SJCRH30 (cell line): ENCODE measurements at places on chromosomes 3 and 15. TPM values are rescaled to one million over a fixed set of nuclear protein-coding genes. Genes with fewer than 3 reads are reported as not detected.
A peak's percentile ranks its signal among the peaks of the same experiment; 100 is the strongest.

DNA sequence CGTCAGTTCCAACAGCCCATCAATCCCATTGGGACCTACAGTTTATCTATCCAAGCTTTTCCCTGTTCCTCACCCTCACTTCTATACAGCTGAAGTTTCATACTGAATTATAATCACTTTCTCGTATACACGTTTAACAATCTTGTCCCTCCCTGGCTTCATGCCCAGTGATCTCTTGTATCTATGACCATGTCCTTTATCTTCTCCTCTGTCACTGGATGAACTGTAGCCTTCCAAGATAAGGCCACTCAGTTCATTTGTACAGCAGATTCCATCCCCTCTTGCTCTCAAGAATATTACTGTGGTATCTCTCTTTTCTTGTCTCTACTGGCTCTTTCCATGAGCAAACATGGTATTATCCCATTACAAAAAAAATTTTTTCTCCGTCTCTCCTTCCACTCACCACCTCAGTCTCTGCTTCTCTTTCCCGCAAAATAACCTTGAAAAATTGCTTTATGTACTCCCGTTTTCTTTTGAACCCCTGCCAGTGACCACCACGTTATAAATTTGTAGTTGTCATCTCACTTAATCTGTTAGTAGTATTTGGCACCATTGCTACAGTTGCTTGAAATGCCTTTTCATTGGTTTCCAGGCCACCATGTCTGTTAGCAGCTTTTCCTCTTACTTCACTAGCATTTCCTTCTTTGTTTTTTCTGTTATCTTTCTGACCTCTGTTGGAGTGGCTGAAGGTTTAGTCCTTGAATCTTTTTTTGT is 9.4 kb downstream of the CTNNB1 start:
- H3K4me3 ChIP-seq, result no peak overlapping the region
- no peaks in the 10 kb centered on the region for H3K27me3 ChIP-seq
- DNase-seq, result no peak

- no peaks in the 10 kb centered on the region for H3K36me3 ChIP-seq
- H3K27me3 ChIP-seq, result peaks cover 20% of the 10 kb centered on the region
- H3K4me3 ChIP-seq, result peak overlapping the region; percentile 19
- H3K27ac ChIP-seq, result no peak overlapping the region
- DNase-seq, result no peak
Measured at GRCh38 chr15:73751899-73752805, 999 bp downstream of the INSYN1 start.

- no peaks in the 10 kb centered on the region for H3K36me3 ChIP-seq
- H3K4me3 ChIP-seq, result no peak overlapping the region
- no peaks in the 10 kb centered on the region for H3K27me3 ChIP-seq
- no peak overlapping the region for H3K27ac ChIP-seq
Measured at GRCh38 chr15:91456251-91456718, 356.2 kb downstream of the SV2B start.

GRCh38 chr3:139677388-139678155 is at the start of gene NMNAT3:
Gene NMNAT3, minus strand, starts transcription at chr3:139677972. Its CDS starts 50,248 bp downstream, at chr3:139627724.
- H3K36me3 ChIP-seq, result no peaks in the 10 kb centered on the region
- H3K4me1 ChIP-seq, result no peaks in the 10 kb centered on the region

- H3K27me3 ChIP-seq, result no peaks in the 10 kb centered on the region
- no peak overlapping the region for H3K27ac ChIP-seq
- peaks cover 4% of the 10 kb centered on the region; the same call in 1 of the 2 replicates for H3K4me1 ChIP-seq
- no peak for DNase-seq
- no peak overlapping the region for H3K4me3 ChIP-seq
- H3K36me3 ChIP-seq, result no peaks in the 10 kb centered on the region
Measured at GRCh38 chr3:35521196-35521595, 118.1 kb upstream of the ARPP21 start.

DNA sequence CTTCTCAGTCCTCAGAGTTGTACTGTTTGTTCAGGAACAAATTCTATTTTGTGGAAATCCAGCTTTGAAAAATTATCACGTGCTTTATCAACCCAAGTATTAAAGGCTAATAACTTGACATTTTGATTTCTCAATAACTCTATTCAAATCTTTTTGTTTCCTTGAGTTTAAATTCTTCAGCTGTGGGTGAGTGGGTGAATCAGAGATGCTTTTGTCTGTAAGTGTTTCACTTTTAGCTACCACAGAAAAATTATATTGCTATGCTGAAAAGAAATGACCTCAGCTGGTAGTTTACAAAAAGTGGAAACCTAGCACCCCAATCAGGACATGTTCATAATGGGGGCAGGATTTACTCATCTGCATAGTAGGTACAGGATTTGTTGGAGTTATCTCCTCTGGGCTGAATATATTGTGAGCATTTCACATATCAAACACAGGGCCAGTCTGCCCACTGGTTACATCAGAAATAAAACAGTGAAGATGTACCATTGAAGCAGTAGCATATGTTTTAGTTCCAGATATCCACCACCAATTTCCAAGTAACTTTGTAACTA is 30.5 kb downstream of the MINDY4B start:
- H3K36me3 ChIP-seq, result no peaks in the 10 kb centered on the region
- no peak overlapping the region for H3K27ac ChIP-seq
- no peaks in the 10 kb centered on the region for H3K4me1 ChIP-seq
- H3K27me3 ChIP-seq, result no peaks in the 10 kb centered on the region; the same call in 1 of the 2 replicates
- no peak for DNase-seq

- no peak overlapping the region for H3K27ac ChIP-seq
- H3K27me3 ChIP-seq, result no peaks in the 10 kb centered on the region
- no peaks in the 10 kb centered on the region for H3K4me1 ChIP-seq
- H3K36me3 ChIP-seq, result no peaks in the 10 kb centered on the region
- no peak overlapping the region for H3K4me3 ChIP-seq
- DNase-seq, result no peak
Measured at GRCh38 chr3:176787506-176787905, 409.8 kb downstream of the TBL1XR1 start.

DNA sequence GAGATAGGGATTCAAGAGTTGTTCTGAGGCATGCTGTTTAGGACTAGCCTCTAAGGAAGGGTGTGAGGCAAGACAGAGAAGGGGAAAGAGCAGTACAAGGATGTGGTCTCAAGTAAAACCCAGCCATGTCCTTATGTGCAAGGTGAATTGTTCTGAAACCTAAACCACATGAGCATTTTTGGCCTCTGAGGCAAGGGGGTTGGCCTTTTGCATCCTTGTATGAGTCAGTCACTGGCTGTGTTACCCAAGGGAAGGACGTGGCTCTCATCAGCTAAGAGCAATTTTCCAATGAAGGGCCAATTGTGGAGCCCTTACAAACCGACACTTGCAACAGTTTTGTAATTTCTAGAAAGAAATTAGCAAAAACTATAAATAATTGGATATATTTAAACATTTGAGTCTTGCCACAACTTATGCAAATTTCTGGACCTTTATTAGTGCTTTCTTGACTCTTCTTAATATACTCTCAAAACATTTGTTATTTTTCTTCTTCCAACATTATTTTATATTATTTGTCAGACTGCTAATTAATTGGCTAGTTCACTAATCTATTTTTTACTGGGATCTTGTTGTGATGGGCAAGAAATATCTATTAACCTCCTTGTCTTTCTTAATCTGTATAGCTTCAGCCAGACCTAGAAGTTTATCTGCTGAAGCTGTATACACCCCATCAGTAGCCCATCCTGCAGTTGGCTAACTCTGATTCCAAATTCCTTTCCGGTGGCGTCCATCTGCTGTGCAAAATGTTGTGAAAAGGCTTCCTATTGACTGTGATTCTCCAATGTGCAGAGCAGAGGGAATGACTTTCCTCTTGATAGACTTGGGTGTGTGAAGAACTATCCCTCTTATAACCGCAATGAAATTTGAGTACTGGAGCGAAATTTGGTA is 97.7 kb upstream of the P2RY1 start:
- H3K27ac ChIP-seq, result no peak overlapping the region
- no peaks in the 10 kb centered on the region for H3K36me3 ChIP-seq
- peak; percentile 34 for DNase-seq
- no peak overlapping the region for H3K4me3 ChIP-seq
- no peaks in the 10 kb centered on the region for H3K27me3 ChIP-seq
- peaks cover 16% of the 10 kb centered on the region for H3K4me1 ChIP-seq

GRCh38 chr3:146970236-146970635 is 365.1 kb upstream of the PLSCR5 start:
- DNase-seq, result no peak
- no peaks in the 10 kb centered on the region for H3K36me3 ChIP-seq
- H3K27ac ChIP-seq, result no peak overlapping the region
- no peak overlapping the region for H3K4me3 ChIP-seq
- H3K27me3 ChIP-seq, result no peaks in the 10 kb centered on the region

DNA sequence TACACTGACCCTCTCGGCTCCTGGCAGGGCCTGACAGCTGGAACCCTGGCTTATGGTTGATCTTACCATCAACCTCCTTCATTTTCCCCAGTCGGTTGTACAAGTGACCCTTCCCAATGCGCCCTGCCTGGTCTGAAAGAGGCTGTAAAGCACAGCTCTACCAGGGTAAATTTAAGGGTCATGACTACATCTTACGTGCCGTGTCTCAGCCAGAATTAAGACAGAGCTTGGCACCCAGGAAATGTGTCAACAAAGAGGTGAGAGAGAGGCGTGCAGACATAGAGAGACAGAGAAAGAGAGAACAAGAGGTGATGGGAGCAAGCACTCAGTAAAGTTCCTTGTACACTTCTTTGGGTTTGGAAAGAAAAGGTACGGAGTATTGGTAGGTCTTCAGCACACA is 28.8 kb downstream of the HOMER2 start:
- H3K36me3 ChIP-seq, result no peaks in the 10 kb centered on the region
- H3K27me3 ChIP-seq, result no peaks in the 10 kb centered on the region
- no peak overlapping the region for H3K27ac ChIP-seq
- H3K4me3 ChIP-seq, result no peak overlapping the region

- no peaks in the 10 kb centered on the region for H3K4me1 ChIP-seq
- H3K27me3 ChIP-seq, result no peaks in the 10 kb centered on the region
- no peak overlapping the region for H3K27ac ChIP-seq
- no peak overlapping the region for H3K4me3 ChIP-seq
Measured at GRCh38 chr3:109819734-109820133, 482.4 kb upstream of the DPPA4 start.

Gene AMOTL2
- 18.8 and 19.0 TPM in 2 replicates for total RNA-seq

Gene SAXO2
- total RNA-seq, result 0.10 and 0.46 TPM in 2 replicates

Gene GPR62
- not detected in 2 replicates for total RNA-seq
